Astrocyte (in vitro differentiated cells and primary cell): ENCODE measurements at places on chromosomes 7 and 10. TPM values are rescaled to one million over a fixed set of nuclear protein-coding genes. Genes with fewer than 3 reads are reported as not detected.
A peak's percentile ranks its signal among the peaks of the same experiment; 100 is the strongest.

- DNase-seq: no peak
Measured at GRCh38 chr7:45685619-45686240, 111.6 kb downstream of the ADCY1 start.

- peak; percentile 14 for DNase-seq
Measured at GRCh38 chr7:38323156-38323555, 49.7 kb upstream of the TARP start.

- DNase-seq: peak; percentile 17
Measured at GRCh38 chr7:44615149-44615611, 8.8 kb downstream of the OGDH start.

- peak; percentile 85 for DNase-seq
Measured at GRCh38 chr10:93152136-93152535, 78.4 kb downstream of the CYP26A1 start.

- DNase-seq: no peak
Measured at GRCh38 chr7:52249741-52250140, 785.7 kb upstream of the POM121L12 start.

DNA sequence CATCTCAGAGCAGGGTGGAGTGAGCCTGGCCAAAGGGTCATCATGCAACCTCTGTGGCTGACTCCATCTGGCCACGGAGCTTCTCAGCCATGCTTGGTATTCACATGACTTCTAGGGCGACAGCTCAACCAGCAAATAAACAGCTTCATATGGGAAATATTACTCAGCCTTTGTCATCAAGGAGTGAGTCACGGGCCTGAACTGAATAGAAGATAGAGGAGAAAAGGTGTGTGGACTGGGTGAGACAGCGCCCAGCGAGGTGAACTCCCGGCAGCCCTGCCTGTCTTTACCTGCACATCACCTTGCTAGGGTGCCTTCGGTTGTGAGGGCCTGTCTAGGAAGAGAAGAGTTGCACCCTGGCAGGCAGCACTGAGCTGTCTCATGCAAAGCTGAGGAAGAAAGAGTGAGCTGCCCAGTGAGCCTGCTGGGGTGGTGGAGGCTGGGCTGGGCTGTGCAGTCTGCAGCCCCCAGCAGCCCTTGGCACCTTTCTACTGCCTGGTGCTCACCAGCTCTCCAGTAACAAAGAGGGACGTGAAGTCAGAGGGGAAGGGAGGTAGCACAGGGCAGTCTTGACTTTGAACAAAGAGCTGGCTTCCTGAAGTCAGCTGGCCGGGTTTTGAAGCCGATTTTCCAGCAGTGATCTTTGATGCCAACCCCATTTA lies 114.2 kb downstream of the EGFR start:
- peak; percentile 99 for DNase-seq

DNA sequence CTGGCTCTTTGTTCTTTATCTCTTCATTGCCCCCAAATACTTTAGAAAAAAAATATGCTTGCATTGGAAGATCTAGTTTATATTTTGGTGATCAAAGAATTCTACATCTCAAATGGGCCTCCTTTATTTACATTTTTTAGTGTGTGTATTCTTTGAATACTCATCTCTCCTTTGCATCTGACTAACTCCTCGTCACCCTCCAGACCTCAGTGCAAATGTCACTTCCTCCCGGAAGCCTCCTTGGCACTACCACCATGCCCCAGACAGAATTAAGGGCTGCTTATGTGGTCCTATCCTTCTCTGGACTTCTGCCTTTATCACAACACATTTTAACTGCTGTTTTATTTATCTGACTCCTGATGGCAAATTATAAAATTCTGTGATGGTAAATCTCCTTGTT lies 52.0 kb upstream of the PPP1R3C start:
- no peak for DNase-seq

- peak; percentile 100 for DNase-seq
Measured at GRCh38 chr10:102782673-102783551, 39.2 kb downstream of the WBP1L start.

DNA sequence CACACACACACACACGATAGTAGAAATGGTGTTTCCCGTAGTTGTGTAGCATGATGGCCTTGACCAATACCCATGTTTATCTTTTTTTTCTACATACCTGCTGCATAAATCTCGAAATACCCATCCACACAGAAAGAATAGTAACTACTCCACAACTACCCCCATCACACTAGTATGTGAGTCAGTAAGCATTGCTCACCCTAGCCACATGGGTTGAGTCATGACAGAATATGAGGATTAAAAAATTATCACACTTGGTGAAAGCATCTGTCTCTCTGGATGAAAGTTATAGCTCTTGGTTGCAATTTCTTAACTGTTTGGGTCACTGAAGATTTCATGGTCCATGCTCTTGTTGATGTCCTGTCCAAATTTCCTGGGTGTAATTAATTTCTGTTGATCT lies 103.4 kb upstream of the MDFIC start:
- peak; percentile 86 for DNase-seq

- peak; percentile 11 for DNase-seq
Measured at GRCh38 chr10:7561985-7562384, 104.8 kb downstream of the ITIH5 start.

- DNase-seq: no peak
Measured at GRCh38 chr10:81996927-81997326, 121.9 kb downstream of the NRG3 start.

DNA sequence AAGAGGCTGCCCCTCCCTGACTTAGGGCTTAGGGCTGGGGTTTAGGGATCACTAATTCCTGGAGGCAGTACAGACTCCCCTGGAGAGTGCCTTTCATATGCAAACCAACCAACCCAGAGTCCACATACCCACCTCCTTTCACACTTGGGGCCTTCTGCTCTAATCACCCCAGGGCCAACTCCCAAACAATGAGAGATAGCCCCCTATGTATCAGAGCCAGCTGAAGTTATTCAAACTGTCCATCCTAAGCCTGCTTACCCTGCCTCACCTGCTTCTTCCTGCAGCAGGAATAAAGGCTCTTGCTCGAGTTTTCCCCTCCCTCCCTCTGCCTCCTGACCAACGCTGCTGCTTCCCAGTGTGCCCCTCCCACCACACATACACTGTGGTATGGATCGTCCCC lies 51.8 kb upstream of the SLC35G1 start:
- DNase-seq: no peak

DNA sequence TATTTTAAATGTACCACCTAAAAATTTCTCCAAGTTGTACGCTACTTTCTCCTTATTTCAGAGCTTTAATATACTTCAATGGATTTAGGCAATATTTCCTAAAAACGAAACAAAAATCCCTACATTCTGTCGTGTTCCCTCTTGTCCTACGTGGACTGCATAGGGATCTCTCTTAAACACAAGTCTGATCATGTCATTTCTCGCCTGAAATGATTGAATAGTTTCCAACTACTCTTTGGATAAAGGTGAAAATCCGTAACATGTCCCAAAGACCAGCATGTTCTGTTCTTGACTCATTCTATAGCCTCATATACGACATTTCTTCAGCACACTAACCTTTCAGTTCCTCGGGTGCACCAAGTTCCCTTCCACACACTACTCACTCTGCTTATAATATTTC lies 17.7 kb upstream of the TPK1 start:
- no peak for DNase-seq

DNA sequence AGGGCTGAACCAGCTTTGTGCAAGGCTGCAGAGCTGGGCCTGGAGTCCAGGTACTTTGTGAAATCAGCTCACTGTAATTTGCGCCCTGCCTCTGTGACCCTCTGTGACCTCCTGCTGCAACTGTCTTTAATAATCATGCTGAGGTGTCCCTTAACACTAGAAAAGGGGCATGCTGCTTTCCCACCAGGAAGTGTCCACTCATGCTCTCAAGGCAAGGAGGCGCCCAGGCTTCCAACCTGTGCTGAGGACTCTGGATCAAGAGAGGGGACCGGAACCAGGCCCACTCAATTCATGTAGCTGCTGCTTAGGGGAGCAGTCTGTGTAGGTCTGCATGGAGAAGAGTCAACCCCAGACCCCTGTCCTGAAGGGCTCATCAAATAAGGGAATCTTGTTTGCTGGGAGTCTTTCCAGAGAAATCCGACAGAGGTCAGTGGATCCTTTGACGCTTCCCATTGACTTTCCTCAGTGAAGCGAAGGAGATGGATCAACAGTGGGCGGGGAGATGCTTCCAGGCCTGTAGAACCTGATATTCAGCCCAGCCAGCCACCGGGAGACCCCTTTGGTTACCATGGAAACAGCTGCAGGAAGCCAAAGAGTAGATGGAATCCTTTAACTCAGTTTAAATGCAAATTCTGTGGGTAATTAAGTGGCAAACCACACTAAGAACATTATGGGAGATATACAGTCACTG lies 945.9 kb downstream of the GRID1 start:
- no peak for DNase-seq

- peak; percentile 49 for DNase-seq
Measured at GRCh38 chr7:47818796-47819606, 129.3 kb downstream of the PKD1L1 start.

DNA sequence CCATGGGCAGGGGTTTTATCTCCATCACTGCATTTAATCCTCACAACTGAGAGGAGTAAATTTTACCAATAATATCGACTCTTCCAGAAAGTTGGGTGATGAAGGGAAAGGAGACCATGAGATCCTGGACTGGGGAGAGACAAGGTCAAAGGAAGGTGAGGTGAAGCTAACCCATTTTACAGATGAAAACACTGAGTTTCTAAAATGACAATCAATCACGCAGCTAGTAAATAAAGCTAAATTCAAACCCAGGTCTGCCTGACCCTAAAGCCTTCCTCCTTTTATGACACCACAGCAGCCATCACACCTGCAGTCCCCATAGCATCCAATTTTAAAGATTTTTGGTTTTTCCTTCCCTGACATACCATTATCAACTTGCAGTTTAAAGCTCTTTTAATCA lies 64.0 kb upstream of the SLF2 start:
- DNase-seq: no peak

DNA sequence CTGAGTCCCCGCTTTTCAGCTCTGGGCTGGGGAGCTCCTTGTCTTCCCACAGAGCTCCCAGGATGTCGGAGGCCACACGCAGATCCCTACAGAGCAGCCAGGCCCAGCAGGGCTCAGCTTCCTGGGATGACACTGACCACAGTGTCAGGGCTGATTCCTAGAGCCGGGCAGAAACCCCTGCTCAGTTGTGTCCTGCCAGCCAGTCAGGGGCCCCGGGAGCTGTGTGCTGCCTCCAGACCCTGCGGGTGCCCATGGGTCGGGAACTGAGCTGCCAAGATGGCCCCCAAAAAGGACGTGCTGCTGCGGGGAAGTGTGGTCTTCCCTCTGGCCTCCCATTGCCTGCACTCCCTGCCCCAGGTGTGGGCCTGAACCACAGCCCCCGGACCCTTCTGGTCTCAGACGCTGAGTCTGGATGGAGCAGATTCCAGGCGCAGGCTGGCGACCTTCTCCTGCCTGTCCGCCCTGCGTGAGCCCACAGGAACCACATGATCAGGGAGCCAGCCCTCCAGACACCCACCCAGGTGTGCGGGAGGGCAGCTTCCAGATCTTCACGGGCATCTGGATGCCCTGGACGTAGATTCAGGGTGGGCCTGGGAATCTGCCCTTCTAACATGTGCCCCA lies 217.4 kb downstream of the MAD1L1 start:
- DNase-seq: no peak

GRCh38 chr7:143181349-143181748 lies 1.9 kb upstream of the TAS2R39 start:
- no peak for DNase-seq

- no peak for DNase-seq
Measured at GRCh38 chr7:128692623-128693270, 20.7 kb downstream of the GARIN1A start.

DNA sequence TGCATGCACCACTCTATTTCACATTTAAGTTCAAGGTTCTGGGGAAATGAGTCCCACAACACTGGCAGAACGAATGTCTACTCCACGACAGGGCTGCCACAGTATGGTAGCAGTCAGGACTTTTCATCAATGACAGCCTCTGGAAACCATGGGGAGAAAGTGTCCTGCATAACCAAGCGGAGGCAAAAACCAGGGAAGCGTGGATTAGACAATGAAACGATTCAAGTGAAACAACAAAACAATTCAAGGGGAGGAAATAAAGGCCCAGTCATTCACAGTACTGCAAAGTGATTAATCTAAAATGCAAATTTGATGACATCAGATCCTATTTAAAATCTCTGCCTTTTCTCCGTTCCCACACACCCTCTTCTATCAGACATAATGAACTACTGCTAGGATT lies 168.2 kb downstream of the DPY19L1 start:
- no peak for DNase-seq

Gene PRLHR
- not detected in 2 replicates for total RNA-seq

Gene PMS2
- total RNA-seq: 15.3 and 17.8 TPM in 2 replicates

Gene GPR37
- total RNA-seq: 9.0 and 9.8 TPM in 2 replicates

Gene LRRN3
- total RNA-seq: 1.8 and 2.2 TPM in 2 replicates

Gene ZNF425
- total RNA-seq: 5.9 and 7.1 TPM in 2 replicates

Gene CRHR2
- not detected in 2 replicates for total RNA-seq

Gene GJD4
- not detected in 2 replicates for total RNA-seq

Gene FAM25C
- not detected in 2 replicates for total RNA-seq

Gene CFAP46
- 1.3 and 1.5 TPM in 2 replicates for total RNA-seq
